ENCODE measurements at places on chromosomes 4 and X.

DNA sequence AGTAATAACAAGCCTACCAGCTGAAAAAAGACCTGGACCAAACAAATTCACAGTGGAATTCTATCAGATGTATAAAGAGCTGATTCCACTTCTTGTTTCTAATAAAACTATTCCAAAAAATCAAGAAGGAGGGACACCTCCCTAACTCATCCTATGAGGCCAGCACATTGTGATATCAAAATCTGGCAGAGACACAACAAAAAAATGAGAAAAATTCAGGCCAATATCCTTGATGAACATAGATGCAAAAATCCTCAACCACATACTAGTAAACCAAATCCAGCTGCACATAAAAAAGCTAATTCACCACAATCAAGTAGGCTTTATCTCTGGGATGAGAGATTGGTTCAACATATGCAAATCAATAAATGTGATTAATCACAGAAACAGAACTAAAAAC is 147.9 kb upstream of the NEIL3 start:
- DNase-seq: no peak

GRCh38 chr4:114607056-114607455 is 8.4 kb downstream of the UGT8 start:
- no peak for DNase-seq

DNA sequence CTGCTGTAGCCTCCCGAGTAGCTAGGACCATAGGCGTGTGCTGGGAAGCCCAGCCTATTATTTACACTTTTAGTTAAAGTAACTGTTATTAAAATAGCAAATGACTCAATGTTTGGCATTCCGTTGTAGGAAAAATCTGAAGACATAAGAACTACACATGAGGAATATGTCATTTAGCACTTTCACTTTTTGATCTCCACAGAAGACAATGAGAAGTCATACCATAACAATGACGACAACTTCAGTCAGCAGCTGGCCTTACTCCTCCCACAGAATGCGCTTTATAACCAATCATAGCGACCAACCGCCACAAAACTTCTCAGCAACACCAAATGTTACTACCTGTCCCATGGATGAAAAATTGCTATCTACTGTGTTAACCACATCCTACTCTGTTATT is 6.7 kb downstream of the GPR34 start:
- DNase-seq: no peak

DNA sequence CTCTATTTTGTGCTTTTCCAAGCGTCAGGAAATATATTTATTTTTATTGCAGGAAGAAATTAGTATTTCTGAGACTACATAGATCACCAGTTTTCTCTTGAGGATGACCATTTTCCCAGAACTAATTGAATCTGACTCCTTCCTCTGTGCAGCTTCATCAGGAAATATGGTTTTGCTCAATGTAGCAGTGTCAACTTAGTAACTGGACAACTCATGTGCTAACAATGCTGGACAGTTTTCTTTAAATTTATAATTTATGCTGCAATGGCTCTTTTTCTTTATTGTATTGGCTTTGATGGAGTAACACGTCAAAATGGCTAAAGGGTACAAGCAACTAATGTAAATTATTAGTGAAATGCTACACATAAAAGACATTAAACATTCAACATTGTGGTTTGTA is 531.5 kb downstream of the ANKRD50 start:
- DNase-seq: no peak

GRCh38 chr4:172945611-172946010 is 223.0 kb upstream of the GALNT7 start:
- no peak for DNase-seq
